ENCODE measurements at places on chromosomes 4 and X.
A peak's percentile ranks its signal among the peaks of the same experiment; 100 is the strongest.

GRCh38 chr4:168854350-168854921 is 155.6 kb downstream of the CBR4 start:
- DNase-seq = no peak

- no peak for DNase-seq
Observed at GRCh38 chr4:44228326-44228725, 220.3 kb downstream of the KCTD8 start.

DNA sequence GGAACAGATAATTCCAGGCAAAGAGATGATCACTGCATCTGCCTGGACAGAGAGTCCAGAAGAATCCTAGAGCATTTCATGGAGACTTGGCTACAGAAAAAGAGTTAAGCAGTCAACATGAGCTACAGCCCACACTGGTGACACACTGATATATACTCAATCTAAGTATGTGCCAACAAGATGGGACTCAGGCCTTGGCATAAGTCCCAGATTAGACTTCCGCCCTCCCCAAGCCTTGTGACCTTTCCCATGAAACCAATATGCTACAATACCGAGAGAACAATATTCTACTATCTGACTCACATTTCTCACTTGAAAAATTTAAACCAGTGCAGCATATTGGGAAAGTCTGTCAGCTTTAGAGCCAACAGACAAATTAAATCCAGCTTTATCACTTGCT is 65.7 kb upstream of the SLITRK2 start:
- no peak for DNase-seq

- DNase-seq = no peak
Observed at GRCh38 chrX:123731987-123732669, 724 bp downstream of the THOC2 start.

DNA sequence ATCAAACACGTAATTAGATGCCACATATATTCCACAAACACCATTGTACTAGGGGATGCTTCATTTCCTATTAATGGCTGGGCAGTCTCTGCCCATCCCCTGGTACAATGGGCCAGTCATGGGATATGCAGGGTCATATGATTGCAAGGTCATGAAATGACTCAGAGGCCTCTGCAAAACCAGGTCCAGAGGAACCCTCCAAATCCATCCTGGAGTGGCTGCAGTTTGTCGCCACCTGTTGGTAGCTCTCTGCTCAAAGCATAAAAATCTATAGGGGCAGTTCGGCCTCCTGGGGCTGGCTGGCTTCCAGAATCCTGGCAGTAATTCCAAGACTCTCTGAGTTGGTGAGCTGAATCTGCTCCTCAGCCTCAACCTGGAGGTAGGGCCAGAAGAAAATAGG is 22.9 kb upstream of the PUDP start:
- DNase-seq = peak; percentile 8

DNA sequence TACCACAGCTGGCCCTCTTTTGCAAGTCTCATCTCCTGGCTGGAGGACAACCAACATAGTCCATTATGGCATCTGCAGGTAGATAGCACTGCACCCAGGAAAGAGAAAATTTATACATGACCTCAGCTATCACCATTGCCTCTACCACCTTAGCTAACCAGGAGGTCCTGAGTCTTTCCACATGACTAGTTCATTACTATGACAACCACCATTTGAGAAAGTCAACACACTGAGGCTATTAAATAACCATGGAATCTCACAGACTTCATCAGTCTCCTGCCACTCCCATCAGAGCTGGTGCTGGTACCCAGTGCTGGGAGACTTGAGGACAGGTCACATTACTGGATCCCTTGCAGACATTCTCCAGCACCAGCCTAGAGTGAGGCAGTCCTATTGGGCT is 285.9 kb downstream of the GBA3 start:
- no peak for DNase-seq

- DNase-seq = no peak
Observed at GRCh38 chr4:105305019-105305836, 158.6 kb downstream of the TET2 start.

GRCh38 chr4:145795521-145795920 is 115.6 kb downstream of the C4orf51 start:
- DNase-seq = no peak

GRCh38 chr4:13601848-13602247 is 25.7 kb downstream of the BOD1L1 start:
- DNase-seq = no peak
